ENCODE measurements at places on chromosomes 1 and 21.

DNA sequence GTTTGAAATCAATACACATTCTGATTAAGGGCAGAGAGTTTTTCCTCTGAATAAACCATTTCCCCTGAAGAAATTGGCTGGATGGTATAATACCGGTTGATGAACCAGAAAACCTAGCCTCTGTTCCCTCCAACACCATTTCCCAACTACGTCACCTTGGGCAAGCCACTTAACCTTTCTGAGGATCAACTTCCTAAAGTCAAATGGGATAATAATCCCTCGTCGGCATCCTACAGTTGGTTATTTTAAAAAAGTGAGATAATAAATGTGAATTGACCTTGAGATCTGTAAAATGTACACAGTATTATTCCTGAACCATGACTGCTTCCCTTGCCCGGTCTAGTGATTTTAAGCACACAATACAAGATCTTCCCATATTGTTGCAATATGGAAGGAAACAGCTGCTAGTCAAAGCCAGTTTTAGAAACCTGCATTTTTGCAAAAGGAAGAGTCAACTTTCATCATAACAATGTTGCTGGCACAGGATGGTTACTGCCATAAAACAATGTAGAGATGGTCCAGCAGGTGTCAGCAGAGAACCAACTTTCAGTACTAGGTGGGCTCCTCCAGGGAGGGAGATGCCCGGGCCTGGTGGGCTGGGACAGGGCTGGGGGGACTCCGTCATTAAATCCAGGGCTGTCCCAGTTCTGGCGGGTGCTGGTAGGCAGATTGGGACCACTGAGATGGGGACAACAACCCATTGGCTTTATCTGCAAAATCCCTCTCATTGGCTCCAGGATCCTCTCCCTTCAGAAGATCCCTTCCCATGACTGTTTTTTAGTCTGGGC is 5.2 kb upstream of the HLX start:
- no peak for DNase-seq

- no peak for DNase-seq
Measured at GRCh38 chr1:222463059-222463730, 84.7 kb downstream of the HHIPL2 start.

GRCh38 chr1:24438423-24438901 is 22.9 kb downstream of the NIPAL3 start:
- no peak for DNase-seq

DNA sequence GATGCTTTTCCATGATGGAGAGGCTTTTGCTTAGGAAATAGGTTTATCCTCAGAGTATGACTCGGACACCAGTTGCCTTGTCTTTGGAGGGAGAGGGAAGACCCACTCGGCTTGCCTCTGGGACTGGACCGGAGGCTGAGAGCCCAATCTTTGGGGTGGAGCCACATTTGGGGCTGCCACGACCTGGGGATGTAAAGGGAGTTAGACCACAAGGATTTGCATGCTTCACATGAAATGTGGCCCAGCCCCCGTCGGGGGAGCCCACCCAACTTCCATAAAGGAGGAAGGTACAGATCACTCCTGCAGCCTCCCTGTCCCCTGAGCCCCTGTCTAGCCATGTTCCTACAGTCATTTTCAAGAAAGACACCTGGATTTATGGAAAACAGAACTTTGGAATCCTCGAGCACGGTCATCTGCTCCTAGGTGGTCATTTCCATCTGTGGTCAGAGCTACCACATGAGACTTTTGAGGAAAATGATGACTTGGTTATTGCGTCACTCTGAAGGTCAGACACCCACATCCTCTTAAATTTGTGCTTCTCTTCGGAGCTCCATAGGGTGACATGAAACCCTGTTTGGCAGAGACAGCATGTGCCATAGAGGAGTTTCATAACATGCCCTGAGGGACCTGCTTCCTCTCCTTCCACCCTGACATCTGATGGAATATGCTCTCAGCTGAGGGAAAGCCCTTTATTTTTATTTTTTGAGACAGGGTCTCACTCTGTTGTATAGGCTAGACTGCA is 99.4 kb upstream of the SLC45A1 start:
- no peak for DNase-seq

DNA sequence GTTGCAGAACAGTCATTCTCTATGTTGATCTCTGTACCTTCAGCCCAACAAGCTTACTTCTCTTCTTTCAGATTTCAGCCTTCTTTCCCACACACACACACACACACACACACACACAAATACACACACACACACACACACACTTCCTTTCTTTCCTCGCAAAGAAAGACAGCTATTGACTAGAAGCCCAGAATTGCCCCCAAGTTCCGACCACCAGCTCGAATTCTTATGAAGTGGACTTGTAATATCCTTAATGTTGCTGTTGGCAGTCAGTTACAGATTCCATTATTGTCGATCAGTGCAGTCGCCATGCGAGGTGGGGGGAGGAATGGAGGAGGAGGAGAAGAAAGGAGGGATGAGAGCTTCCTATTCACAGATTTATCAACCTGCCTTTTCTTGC is 125.5 kb downstream of the CLEC20A start:
- DNase-seq, result no peak

GRCh38 chr1:108669679-108670078 is 8.8 kb upstream of the HENMT1 start:
- DNase-seq, result no peak
